ENCODE measurements at places on chromosomes 2 and 18.
A peak's percentile ranks its signal among the peaks of the same experiment; 100 is the strongest.

- no peak for DNase-seq
Observed at GRCh38 chr2:201909961-201910361, 103.6 kb downstream of the CDK15 start.

DNA sequence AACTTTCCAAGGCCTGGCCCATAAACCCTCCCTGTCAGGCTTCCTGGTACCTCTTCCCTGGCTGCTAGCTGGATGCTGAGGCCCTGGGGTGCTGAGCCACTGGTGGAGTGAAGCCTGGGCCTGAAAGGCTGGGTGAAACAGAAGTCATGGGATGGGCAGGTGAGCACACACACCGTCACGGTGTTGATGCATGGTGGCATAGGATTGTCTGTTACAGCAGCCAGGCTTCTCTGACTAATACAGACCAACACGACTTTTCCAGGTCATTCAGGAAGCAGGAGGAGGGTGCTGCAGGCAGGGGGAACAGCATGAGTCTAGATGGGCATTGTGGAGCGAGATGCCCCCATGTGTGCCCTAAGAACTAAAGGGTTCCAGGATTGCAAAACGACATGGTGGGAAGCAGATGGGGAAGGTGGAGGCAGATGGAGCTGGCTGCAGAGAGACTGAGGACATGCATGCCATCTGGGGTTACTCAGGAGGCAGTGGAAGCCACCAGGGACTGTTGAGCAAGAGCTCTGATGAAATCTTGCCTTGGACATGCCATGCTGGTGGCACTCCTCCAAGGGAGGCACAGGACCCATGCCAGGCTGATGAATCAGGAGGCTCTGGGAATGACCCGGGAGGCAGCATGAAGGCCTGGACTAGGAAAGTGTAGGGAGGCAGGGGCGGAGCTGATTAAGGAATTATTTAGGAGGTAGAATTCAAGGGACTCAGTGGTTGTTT lies 480.9 kb downstream of the TSN start:
- DNase-seq, result no peak

DNA sequence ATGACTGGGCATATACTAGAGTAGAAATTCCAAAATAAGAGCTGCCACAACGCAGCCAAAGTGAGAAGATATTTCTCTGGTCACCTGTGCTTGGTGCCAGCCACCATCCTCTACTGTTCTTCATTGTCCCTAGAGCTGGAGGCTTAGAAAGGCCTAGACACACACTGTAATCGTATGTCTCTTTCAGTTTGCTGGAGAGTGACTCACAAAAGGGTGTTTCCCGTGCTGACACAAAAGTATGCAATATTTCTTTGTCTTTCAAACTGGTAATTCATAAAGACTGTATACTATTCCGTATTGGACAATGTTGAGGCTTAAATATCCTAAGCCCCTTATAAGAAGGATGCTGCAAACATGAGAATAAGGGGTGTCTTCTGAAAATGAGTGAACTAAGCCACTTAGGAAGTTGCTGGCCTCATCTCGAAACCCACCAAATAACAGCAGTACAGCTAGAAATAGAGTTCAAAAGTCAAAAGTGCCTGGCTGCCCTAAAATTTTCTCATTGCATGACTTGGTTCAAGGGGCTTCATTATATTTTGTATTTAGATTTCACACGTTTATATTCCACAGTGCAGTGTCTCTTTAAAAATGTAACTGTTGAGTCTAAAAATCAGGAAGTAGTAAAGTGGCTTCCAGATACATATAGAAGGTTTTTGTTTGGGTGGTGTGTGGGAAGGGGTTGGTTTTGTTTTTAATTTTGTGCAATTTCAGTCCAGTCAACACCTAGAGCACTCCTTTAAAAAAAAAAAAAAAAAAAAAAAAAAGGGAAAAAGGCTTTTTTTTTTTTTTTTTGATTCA lies 601.1 kb downstream of the ARHGAP15 start:
- no peak for DNase-seq

DNA sequence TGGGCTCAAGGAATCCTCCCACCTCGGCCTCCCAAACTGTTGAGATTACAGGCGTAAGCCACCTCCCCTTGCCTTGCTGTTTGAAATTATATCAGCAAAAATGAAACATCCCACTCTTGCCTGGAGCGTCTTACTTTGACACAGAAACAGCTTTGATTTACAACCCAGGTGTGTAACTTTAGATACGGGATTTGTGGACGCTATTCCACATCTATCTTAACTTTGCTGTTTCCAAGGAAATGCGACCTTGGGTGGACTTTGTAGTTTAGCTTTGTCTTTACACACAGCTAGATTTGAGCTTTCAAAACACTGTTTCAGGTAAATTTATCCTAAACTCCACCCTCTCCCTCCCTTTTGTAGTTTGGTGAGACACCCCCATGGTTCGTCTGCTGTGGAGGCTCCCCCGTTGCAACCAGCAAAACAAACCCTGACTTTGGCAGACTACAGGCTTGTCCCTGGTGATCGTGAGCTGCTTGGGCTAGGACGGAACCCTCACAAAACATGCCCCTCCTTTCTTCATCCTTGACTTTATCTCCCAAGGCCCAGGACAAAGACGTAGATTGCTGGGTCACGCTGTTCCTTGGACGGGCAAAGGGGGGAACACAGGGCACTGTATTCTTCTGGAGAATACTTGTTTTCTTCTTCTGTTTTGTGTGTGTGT lies 5.5 kb upstream of the MSH6 start:
- no peak for DNase-seq

DNA sequence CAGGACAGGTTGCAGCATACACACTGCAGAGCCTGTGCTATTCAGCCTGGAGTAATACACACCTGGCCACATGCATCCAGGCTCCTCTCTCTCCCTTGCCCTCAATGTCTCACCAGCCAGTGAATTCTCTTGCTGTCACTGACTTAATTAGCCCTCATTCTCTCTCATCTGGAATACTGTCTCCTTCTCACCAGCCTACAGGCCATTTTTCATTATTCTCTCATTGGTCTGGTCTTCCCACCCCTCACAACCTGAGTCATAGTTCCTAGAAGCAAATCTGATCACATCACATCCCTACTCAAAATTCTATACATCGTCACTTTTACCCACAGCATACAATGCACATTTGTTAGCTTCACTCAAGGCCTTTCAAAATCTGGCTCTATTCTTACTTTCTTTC lies 333.1 kb downstream of the PIK3C3 start:
- DNase-seq, result no peak

- no peak for DNase-seq
Observed at GRCh38 chr2:80971-81736, 34.8 kb upstream of the FAM110C start.

DNA sequence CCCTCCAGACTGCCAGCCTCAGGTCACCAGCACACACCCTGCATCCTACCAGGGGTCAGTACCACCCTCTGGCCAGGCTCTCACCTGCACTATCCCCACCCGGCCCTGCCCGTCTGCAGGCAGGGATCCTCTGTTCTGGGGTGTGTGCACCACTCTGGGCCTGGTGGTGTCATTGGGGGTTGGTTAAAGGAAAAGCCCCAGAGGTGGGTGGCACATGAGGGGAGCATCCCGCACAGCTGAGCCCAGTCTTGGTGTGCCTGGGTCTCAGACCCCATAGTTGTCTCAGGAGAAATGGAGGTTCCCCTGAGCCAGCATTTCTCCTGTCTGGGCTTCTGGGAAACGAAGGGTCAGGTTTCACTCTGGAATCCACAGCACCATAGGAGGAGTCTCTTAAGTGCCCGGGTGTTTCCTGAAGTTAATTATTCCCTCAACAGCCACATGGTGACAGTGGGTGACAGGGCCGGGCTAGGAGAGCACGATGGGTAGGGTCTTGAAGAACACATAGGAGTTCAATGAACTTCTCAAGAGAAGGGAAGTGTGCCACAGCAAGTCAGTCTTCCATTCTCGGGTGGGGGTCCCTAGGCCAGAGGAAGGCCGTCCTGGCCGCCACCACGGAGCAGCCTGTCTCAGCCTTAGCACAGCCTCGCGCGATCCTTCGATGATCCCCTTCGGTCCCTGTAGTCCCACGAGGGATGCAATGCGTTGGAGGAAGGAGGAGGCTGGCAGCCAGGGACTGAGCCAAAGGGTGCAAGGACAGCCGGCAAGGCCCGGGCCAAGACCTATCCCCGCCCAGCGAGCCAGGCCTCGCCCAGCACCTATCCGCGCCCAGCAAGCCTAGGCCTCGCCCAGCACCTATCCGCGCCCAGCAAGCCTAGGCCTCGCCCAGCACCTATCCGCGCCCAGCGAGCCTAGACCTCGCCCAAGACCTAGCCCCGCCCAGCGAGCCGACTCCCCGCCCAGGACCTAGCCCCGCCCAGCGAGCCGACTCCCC lies 1.1 kb upstream of the FARP2 start:
- DNase-seq, result peak; percentile 72

- DNase-seq, result no peak
Observed at GRCh38 chr2:86764661-86765309, 25.9 kb downstream of the CD8A start.

DNA sequence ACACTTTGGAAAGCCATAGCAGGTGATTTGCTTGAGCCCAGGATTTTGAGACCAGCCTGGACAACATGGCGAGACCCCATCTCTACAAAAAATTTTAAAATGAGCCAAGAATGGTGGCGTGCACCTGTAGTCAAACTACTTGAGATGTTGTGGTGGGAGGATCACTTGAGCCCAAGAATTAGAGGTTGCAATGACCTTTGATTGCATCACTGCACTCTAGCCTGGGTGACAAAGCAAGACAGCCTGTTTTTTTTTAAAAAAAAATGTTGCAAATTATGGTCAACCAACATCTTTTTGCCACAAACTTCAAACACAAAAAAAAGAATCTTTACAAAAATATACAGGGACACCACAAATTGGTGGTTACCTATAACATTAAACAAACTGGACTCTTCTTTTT lies 40.3 kb downstream of the MEX3C start:
- no peak for DNase-seq

- DNase-seq, result no peak
Observed at GRCh38 chr18:25704071-25704470, 352.1 kb upstream of the ZNF521 start.

DNA sequence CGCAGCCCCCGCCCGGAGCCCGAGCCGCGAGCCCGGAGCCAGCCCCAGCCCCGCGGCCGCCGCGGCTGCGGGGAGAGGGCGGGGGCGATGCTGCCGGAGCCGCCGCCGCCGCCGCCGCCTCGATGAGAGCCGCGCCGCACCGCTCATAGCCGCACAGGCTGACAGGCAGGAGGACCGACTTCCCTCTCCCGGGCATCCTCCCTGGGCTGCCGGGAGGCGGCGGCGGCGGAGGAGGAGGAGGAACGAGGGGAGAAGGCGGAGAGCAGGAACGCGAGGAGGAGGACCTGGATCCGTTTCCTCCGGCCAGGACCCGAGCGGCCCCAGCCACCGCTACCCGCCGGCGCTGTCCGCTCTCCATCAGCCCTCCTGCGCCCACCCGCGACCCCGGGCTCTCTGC lies 370 bp downstream of the KLHL29 start:
- no peak for DNase-seq

DNA sequence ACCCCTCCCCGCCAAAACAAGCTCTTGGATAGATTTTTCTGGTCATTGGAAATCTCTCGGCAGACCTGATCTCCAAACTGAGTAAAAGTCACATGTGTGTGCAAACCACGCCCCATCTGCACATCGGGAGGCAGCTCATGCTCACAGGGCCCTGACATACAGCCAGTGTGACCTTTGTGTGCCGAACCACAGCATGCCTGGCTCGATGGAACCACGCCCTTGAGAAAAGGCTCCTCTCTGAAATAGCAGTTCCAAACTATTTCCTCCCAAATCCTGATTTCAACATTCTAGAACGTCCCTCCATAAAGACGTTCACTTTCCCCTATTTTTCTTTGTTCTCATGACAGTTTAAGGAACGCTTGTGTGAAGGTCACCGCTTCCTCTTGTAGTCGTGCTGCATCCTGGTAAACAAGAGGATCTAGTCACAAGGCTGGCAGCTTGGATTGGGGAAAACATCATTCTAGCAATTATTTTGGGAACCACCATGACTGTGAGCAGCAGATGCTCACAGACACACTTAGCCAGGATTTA lies 59.3 kb upstream of the MAP4K4 start:
- DNase-seq, result no peak

GRCh38 chr2:165687426-165688002 lies 106.5 kb downstream of the GALNT3 start:
- no peak for DNase-seq

GRCh38 chr18:3625742-3626091 lies 175.7 kb downstream of the TGIF1 start:
- no peak for DNase-seq

DNA sequence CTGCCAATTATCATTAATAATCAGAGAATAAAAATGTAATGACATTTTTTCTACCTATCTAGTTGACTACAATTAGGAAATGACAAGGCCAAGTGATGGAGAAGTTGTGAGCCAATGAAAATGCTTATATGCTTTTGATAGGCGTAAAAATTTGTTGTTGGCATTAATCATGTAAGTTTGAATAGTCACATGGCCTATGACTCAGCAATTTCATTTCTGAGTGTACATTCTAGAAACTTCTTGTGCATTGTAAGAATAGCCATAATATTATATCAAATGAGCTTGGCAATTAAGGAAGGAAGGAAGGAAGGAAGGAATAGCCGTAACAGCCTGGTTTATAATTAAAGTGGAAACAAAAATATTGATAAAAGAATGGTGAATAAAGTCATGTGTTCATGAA lies 179.9 kb downstream of the PTH2R start:
- no peak for DNase-seq

DNA sequence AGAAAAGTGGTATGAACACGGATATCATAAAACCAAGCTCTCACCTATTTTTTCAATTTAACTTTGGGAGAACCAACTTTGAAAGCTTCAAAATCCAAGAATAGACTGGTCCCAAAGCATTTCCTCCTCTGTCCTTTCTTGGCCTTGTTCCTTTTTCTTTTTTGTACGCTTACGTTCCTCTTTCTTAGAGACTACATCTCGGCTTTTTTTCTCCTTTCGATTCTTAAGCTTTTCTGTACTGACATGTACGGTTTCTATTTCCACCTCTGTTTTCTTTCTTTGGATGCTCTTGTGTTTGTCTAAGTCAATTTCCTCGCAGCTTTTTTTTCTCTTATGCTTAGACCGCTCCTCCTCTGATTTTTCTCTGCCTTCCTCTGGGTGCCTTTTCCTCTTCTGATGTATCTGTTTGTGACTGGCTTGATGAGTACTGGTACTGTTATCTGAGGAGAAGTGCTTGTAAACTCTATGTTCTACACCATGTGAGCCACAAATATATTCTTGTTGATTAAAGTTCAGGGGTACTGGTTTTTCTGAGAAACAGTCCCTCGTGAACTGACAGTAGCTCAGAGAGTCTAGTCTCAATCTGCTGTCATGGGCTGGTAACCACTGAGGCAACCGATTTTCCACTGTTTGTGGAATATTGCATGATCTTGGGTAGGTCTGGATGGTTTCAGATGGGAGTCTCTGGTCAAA lies 11.5 kb upstream of the RNU2-63P start:
- no peak for DNase-seq

DNA sequence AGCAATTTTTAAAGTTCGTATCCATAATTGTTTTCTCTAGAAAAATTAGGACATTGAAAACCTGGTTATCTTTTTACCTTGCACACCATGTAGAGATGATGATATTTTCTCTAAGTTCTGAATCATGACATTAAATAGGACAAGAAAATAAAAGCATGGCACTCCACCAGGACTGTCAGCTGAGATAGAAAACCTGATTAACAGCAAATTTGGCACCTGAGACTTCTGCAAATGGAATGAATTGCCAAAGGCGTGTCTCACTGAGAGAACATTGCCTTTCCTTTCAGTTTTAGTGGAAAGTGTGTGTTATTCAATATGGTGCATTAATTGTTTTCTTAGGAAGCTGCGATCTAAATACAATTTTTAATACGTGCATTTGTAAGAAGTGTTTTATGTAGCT lies 164.7 kb downstream of the LRRC30 start:
- no peak for DNase-seq

GRCh38 chr2:33909945-33910695 lies 311.0 kb upstream of the FAM98A start:
- no peak for DNase-seq
